ENCODE measurements at places on chromosomes 5 and 9. TPM values are rescaled to one million over a fixed set of nuclear protein-coding genes. Genes with fewer than 3 reads are reported as not detected.

DNA sequence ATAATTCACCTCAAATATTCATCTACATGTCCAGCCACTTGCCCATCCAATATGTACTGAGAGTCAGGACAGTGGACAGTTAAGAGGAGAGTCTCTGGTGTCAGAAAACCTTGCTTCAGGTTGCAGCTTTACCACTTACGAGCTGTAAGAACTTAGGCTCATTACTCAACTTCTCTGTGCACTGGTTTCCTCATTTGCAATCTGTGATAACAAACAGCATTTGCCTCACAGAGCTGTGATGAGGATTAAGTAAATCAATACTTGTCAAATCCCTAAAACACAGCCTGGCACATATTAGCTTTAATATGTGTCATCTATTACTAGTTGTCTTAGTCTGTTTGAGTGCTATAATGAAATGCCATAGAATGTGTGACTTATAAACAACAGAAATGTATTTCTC lies 8.6 kb downstream of the GOLGA1 start:
- no peak overlapping the region for H3K4me3 ChIP-seq
- H3K27ac ChIP-seq: no peak overlapping the region
- peaks cover 85% of the 10 kb centered on the region for H3K36me3 ChIP-seq
- no peaks in the 10 kb centered on the region for H3K27me3 ChIP-seq
- DNase-seq: no peak

DNA sequence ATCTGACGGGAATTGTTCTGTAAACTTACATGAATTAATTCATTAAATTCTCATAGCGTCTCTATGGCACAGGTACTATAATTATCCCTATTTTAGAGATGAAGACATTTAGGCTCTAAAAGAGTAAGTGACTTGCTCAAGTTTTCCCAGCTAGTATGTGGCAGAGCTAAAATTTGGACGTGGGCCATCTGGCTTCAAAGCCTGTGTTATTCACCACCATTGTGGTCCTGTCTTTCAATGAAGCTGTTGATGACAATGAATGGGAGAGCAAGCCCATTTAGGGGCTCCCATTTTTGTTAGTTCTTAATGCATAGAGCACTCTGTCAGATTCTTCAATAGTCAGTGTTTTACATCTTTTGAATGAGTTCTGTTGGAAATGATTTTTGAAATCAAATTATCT lies 236.0 kb upstream of the CD180 start:
- no peaks in the 10 kb centered on the region for H3K36me3 ChIP-seq
- H3K4me1 ChIP-seq: no peaks in the 10 kb centered on the region
- no peaks in the 10 kb centered on the region for H3K27me3 ChIP-seq
- H3K27ac ChIP-seq: no peak overlapping the region
- no peak for DNase-seq
- no peak overlapping the region for H3K4me3 ChIP-seq

- H3K27ac ChIP-seq: no peak overlapping the region
- no peaks in the 10 kb centered on the region for H3K36me3 ChIP-seq
- H3K27me3 ChIP-seq: no peaks in the 10 kb centered on the region
- H3K4me1 ChIP-seq: no peaks in the 10 kb centered on the region
- DNase-seq: no peak
Measured at GRCh38 chr9:103902263-103902662, 191.8 kb upstream of the SMC2 start.

GRCh38 chr5:128772356-128772755 lies 192.9 kb upstream of the SLC27A6 start:
- H3K36me3 ChIP-seq: no peaks in the 10 kb centered on the region
- no peak for DNase-seq
- H3K4me3 ChIP-seq: no peak overlapping the region
- H3K4me1 ChIP-seq: no peaks in the 10 kb centered on the region
- H3K27me3 ChIP-seq: no peaks in the 10 kb centered on the region

- H3K4me1 ChIP-seq: peaks cover 4% of the 10 kb centered on the region
- peaks cover 67% of the 10 kb centered on the region for H3K36me3 ChIP-seq
- no peak for DNase-seq
- no peak overlapping the region for H3K27ac ChIP-seq
- no peak overlapping the region for H3K4me3 ChIP-seq
Measured at GRCh38 chr9:2066312-2067273, 51.4 kb downstream of the SMARCA2 start.

- H3K27ac ChIP-seq: no peak overlapping the region
- H3K27me3 ChIP-seq: no peaks in the 10 kb centered on the region
- no peaks in the 10 kb centered on the region for H3K36me3 ChIP-seq
Measured at GRCh38 chr5:135824541-135825041, 9.9 kb upstream of the SLC25A48 start.

DNA sequence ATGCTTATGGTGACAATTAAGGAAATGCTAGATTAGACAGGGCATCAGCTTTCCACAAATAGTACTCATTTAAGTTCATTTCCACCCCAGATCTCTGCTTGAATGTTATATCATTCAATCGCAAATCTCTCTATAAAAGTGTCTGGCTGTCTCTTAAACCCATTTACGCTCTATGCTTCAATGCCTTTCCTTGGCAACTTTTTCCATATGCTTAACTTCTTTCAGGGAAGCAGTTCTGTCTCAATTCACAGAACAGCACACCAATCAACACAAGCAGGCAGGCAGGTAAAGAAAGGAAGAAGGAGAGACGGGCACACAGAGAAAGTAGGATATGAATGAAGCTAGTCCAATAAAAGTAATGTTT lies 243.1 kb downstream of the DENND1A start:
- H3K4me3 ChIP-seq: no peak overlapping the region
- H3K4me1 ChIP-seq: no peaks in the 10 kb centered on the region
- no peak overlapping the region for H3K27ac ChIP-seq
- H3K36me3 ChIP-seq: no peaks in the 10 kb centered on the region

- DNase-seq: no peak
- no peaks in the 10 kb centered on the region for H3K4me1 ChIP-seq
- no peaks in the 10 kb centered on the region for H3K27me3 ChIP-seq
- no peak overlapping the region for H3K27ac ChIP-seq
- no peaks in the 10 kb centered on the region for H3K36me3 ChIP-seq
- H3K4me3 ChIP-seq: no peak overlapping the region
Measured at GRCh38 chr5:168675883-168676408, 96.8 kb upstream of the PANK3 start.

DNA sequence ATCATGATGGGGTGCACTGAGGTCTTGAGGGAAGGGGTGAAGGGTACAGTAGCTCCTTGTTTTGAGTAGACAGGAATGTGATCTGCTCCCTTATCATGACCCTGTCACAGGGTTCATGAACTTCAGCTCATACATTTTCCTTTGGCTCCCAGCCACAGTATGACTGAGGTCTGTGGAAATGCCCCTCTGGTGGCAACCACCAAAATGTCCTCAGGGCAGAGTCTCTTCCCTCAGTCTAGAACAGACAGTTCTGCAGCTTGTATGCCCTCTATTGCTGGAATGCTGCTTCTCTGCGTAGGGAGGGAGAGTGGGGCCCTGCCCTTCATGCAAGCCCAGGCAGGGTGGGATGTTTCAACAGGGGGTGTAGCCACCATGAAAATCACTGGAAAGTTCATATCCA lies 53.8 kb upstream of the SNCAIP start:
- H3K36me3 ChIP-seq: no peaks in the 10 kb centered on the region
- DNase-seq: no peak
- H3K27me3 ChIP-seq: no peaks in the 10 kb centered on the region
- no peak overlapping the region for H3K27ac ChIP-seq

- no peaks in the 10 kb centered on the region for H3K27me3 ChIP-seq
- no peak overlapping the region for H3K27ac ChIP-seq
- no peak overlapping the region for H3K4me3 ChIP-seq
- no peaks in the 10 kb centered on the region for H3K4me1 ChIP-seq
- H3K36me3 ChIP-seq: no peaks in the 10 kb centered on the region
- DNase-seq: no peak
Measured at GRCh38 chr5:103780794-103781193, 218.2 kb upstream of the NUDT12 start.

DNA sequence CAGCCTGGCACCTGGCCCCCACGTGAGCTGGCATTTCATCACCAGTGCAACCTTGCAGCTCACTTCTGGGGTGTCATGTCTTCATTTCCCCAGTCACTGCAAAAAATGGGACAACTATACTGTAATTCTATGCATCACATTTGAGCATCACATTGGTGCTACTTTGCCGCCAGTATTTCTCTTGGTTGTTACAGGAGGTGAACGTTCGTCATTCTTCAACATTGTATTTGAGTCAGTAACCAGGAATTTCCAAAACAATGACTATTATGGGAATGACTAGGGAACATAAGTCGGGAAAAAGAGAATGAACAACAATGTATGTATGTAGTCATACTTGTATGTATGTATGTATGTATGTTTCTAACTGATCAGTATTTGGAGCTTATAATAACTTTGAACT lies 1278.0 kb downstream of the EFNA5 start:
- no peaks in the 10 kb centered on the region for H3K4me1 ChIP-seq
- no peaks in the 10 kb centered on the region for H3K36me3 ChIP-seq
- H3K27ac ChIP-seq: no peak overlapping the region
- DNase-seq: no peak
- no peak overlapping the region for H3K4me3 ChIP-seq
- H3K27me3 ChIP-seq: no peaks in the 10 kb centered on the region

DNA sequence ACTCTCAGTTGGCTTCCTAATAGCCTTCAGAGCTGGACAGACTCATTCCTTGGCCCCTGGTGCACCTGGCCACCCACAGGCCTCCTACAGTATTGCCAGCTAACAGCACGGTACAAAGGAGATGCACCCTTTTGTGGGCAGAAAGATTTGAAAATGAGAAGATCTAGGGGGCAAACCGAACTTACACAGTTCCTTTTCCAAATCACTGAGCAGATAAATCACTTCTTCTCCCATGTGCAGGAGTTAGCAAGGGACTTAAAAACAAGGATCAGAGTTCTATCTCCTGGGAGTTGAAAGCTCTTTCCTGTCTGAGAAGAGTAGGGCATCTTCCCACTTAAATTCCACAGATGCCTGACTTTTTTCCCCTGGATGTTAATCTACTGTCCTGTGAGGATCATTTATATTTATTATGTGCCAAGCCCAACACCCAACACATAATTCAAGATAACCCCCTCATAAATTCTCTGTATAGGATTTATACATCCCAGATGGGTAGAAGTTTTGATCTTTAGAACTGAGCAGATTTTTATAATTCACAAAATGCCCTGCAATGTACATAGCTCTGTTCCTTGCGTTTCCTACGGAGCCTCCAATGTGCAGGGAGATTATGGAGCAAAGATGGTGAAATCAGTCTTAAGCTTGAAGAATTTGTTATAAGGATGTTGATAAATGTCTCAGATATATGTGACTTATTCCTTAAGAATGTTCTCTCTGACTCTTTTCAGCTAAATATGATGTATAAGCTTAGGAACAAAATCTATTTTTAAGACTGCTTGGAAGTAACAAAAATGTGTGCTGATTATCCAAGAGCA lies 207.2 kb upstream of the DAPK1 start:
- H3K27me3 ChIP-seq: no peaks in the 10 kb centered on the region
- H3K27ac ChIP-seq: no peak overlapping the region
- no peaks in the 10 kb centered on the region for H3K36me3 ChIP-seq
- H3K4me1 ChIP-seq: no peaks in the 10 kb centered on the region
- no peak for DNase-seq

DNA sequence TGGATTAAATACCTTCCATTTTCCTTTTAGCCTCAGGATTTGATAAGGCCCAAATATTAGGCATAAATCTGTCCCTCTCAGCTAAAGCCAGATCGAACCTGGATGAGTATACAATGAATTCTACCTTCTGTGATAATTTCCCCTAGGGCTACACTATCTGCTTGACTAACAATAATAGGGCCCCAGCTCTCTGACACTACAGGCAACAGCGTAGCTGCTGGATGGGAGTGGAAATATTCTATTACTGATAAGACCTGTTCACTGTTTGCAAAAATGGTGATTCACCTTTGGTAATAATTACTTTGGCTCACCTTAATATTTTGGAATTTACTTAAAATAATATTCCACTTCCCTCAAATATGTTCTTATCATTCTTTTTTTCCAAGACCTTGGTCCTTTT lies 644.2 kb upstream of the SEMA6A start:
- DNase-seq: no peak
- no peaks in the 10 kb centered on the region for H3K4me1 ChIP-seq
- no peaks in the 10 kb centered on the region for H3K36me3 ChIP-seq

Gene TEX53
- not detected for total RNA-seq

DNA sequence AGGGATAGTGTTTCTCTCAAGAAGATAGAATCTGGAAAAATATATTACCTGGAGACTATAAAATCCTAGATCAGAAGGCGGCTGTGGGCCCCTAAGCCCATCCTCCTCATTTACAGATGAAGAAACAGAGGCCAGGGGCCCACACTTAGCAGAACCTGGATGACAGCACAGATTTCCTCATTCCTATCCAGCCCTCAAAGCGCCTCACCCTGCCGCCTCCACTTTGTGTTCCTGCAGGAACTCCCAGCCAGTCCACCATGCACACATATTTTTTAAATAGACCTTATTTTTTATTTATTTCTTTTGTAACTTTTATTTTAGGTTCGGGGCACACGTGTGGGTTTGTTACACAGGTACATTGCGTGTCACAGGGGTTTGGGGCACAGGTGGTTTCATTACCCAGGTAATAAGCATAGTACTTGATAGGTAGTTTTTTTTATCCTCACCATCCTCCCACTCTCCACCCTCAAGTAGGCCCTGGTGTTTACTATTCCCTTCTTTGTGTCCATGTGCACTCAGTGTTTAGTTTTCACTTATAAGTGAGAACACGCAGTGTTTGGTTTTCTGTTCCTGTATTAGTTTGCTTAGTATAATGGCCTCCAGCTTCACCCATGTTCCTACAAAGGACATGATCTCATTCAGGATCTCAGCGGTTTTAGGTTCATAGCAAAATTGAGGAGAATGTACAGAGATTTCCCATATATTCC lies 85.5 kb upstream of the MAP1B start:
- no peak for DNase-seq
- H3K36me3 ChIP-seq: no peaks in the 10 kb centered on the region
- H3K4me3 ChIP-seq: no peak overlapping the region
- no peaks in the 10 kb centered on the region for H3K27me3 ChIP-seq
- no peak overlapping the region for H3K27ac ChIP-seq

Gene SHOC1
- not detected for total RNA-seq

DNA sequence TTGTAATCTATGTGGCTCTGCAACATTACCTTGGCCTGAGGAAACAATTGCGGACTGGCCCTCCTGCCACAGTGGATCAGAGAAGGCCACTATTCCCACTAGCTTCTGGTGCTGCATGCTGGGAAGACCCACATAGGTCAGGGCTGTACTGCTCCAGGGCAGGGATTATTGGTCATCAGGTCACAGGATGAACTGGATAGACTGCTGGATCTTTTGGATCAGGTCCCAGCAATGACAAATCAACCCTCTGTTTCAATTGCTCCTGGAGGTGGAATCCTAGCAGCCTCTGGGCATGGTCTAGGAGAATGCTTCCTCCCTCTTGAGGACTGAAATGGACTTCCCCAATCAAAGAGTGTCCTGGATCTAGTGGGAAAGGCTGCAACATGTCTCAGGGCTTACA lies 66.7 kb upstream of the PHF24 start:
- no peaks in the 10 kb centered on the region for H3K4me1 ChIP-seq
- H3K36me3 ChIP-seq: no peaks in the 10 kb centered on the region
- no peak for DNase-seq
- no peak overlapping the region for H3K4me3 ChIP-seq
- no peaks in the 10 kb centered on the region for H3K27me3 ChIP-seq

Gene TTC23L
- total RNA-seq: 0.20 TPM

Gene C9orf153
- 0.23 TPM for total RNA-seq

GRCh38 chr9:85431339-85432102 lies 310.2 kb downstream of the AGTPBP1 start:
- H3K4me3 ChIP-seq: no peak overlapping the region
- H3K36me3 ChIP-seq: no peaks in the 10 kb centered on the region
- no peak overlapping the region for H3K27ac ChIP-seq

Gene NEURL1B
- total RNA-seq: 25.0 TPM

GRCh38 chr5:53907827-53908226 lies 347.4 kb downstream of the NDUFS4 start:
- no peaks in the 10 kb centered on the region for H3K4me1 ChIP-seq
- no peak overlapping the region for H3K4me3 ChIP-seq
- no peak for DNase-seq
- H3K36me3 ChIP-seq: no peaks in the 10 kb centered on the region

Measured in upper lobe of right lung (tissue), 1 donor.